AG04449 (cell line): ENCODE measurements at places on chromosomes 12 and 14.

DNA sequence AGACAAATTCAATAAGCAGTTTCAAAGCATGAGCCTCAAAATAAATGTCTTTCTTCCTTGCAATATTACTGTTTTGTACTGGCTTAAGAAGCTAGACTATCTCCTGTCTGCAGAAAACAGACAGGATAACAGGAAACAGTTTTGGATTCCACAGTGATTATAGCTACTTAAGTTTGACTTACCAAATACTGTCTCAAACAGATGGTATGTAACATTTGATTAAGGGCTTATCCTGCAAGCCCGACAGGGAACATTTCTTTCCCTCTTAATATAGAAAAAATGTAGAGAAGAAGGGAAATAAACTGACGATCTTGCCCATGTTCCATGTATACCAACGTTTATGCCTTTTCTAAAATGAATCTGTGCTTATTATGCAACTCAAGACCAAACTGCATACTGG lies 179.9 kb upstream of the EEA1 start:
- DNase-seq: peak; percentile 71

GRCh38 chr14:58104808-58105207 lies 47.2 kb downstream of the ARMH4 start:
- DNase-seq: peak; percentile 58

GRCh38 chr14:97056086-97056485 lies 258.9 kb downstream of the VRK1 start:
- no peak for DNase-seq

- no peak for DNase-seq
Measured at GRCh38 chr14:92404018-92404417, 81.1 kb downstream of the SLC24A4 start.

- DNase-seq: no peak
Measured at GRCh38 chr12:119665164-119665929, 2.6 kb upstream of the PRKAB1 start.

- DNase-seq: peak; percentile 71
Measured at GRCh38 chr12:127667131-127667685, 599.8 kb upstream of the TMEM132C start.

DNA sequence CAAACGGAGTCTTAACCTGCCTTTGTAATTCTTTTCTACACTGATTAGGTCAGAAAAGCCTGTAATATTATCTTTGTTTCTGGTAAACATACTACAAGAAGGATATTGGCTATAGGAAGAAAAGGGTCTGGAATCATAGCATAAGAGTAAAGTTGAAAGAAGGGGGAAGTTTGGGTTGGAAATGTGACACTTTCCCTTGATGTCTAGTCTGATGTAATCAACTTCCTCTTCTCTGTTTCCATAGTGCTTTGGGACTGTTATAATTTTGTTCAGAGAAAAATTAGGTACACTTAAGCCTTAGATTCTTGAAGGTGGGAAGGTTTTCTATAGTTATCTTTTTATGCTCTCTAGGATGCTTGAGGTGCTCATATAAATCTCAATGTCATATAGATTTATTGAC lies 322.2 kb downstream of the AEBP2 start:
- no peak for DNase-seq

GRCh38 chr12:57898308-57898970 lies 42.9 kb upstream of the ATP23 start:
- DNase-seq: no peak

DNA sequence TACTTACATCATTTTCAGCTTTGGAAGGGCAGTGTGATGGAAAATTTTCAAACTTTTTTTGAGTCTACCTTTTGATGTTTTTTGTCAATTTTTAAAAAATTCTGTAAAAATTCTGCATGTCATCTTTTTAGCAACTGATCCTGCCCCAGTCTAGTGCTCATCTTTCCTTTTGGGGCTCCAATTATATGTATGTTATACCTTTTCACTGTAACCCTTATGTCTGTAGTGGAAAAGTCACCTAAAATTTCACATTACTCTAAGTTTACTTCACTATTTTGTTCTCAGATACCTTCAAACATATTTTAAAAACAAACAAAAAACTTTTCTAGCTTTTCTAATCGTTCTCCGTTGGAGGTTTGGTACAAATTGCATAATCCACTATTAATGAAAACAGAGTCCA lies 32.5 kb upstream of the MYRFL start:
- DNase-seq: no peak

DNA sequence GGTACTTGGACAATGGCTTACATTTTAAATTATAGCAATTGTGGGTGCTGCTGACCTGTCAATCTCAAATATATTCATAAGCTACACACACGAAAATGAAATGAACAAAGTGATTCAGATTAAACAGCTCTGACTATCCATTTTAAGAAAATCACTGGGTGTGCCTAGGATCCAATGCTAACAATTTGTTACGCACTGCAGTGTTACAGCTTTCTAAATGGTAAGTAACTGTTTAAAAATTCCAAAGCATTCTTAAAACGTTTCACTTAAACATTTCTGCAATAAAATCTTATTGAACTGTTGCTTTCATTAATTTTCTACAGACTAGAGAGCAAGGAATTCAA lies 18.9 kb downstream of the LMO3 start:
- DNase-seq: no peak

GRCh38 chr14:23171222-23171975 lies 12.1 kb downstream of the SLC7A8 start:
- DNase-seq: no peak

DNA sequence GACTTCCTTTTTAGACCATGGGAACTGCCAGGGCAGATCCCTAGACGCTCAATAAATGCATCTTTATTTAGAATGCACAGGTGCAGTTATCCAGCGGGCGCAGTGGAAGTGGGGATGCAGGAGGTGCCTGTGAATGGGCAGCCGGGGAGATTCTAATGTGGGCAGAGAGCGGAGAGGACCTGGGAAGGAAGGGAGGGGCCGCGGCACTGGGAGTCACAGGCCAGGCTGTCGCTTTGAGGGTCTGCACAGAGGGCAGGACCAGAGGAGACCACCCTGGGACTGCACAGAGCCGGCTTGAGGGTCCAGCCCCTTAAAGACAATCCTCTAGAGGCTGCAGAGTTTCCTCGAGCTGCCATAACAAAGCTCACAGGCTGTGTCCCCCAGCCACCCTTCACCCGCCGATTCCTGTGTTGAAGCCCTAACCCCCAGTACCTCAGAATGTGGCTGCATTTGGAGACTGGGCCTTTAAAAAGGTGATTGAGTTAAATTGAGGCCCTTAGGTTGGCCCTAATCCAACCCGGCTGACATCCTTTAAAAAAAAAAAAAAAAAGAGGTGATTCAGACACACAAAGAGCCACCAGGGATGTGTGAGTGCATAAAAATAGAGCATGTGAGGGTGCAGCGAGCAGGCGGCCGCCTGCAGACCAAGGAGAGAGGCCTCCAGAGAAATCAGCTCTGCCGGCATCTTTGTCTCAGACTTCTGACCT lies 44.4 kb upstream of the PPP2R5C start:
- no peak for DNase-seq

DNA sequence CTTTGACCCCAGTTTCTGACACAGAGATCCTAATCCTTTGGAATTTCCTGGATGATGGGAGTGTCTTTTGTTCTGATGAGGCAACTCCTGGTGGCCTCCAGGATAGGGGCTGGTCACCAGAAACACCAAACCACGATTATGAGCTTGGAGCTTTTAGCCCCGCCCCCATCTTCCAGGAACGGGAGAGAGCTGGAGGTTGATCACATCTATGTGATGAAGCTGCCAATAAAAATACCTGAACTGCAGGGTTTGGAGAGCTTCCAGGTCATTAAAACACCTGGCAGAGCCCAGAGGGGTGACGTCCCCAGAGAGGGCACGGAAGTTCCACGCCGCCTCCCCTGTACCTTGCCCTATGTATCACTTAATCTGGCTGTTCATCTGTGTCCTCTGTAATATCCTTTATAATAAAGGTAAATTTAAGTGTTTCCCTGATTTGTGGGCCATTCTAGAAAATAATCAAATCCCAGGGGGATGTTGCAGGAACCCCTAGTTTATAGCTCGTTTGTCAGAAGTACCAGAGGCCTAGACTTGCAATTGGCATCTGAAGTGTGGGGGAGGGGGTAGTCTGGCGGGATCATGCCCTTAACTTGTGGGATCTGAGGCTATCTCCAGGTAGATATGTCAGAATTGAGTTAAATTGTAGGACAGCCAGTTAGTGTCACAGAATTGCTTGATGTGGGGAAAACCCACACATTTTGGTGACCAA lies 21.2 kb downstream of the APPL2 start:
- DNase-seq: no peak

- DNase-seq: no peak
Measured at GRCh38 chr14:81247271-81247766, 26.6 kb upstream of the GTF2A1 start.

DNA sequence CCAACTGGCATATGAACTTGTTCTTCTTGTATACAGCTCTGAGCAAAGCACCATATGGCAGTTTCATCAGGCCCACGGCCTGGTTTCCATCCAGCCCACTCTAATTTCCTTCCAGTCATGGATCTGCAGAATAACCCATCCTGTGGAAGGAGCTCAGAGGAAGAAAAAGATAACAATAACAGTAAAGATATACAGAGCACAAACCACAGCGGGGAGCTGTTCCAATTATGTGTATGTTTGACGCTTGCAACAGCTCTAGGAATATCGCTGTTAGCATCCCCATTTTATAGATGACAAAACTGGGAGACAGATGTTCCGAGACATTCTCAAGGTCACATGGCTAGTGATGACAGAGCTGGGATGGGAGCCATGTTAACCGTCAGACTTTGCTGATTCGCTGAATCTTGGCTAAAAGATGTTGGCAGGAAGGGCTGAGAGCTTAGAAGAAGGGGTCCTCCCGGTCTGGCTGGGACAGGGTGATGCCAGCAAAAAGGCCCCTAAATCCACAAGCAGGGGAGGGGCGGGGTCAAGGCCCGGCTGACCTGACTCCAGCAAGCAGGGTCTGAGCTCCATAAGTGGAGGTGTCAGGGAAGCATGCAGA lies 34.4 kb upstream of the CIPC start:
- DNase-seq: no peak

DNA sequence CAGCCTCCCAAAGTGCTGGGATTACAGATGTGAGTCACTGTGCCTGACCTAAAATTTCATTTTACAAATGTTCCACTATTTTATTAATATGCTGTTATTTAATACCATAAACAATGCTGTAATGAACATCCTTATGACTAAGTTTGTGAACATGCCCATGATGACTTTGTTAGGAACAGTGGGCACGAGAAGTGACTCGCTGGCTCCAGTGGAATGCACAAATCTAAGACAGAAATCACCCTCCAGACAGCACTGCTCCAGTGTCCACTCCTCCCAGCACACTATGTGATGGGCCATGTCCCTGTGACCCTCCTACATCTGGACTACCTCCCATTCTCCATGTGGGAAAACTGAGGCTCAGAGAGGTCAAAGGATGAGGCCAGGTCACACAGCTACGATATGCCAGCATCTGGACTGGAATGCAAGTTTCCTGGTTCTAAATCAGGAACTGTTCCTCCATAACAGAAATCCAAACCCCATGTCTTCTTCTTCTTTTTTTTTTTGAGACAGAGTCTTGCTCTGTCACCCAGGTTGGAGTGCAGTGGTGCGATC lies 57.9 kb downstream of the GPR68 start:
- no peak for DNase-seq

GRCh38 chr12:42677461-42677860 lies 87.9 kb upstream of the PRICKLE1 start:
- no peak for DNase-seq

GRCh38 chr14:101191101-101191720 lies 287.7 kb upstream of the RTL1 start:
- DNase-seq: no peak

DNA sequence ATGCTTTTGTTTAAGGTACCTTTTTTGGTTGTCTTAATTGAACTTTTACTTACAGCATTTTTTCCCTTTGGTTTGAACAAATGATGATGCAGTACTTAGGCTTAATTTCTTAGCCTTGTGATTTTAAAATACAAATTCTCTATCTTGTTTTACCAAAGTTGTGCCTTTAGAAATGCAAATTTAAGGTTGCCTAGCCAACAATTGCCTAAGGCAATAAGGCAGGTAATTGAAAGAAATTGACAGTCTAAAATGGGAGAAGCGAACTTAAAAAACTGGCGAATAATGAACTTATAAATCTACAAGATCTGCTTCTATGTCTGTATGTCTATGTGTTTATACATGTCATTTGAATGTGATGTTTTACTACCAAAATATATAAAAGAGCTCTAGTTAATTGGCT lies 23.6 kb upstream of the CD69 start:
- DNase-seq: no peak

DNA sequence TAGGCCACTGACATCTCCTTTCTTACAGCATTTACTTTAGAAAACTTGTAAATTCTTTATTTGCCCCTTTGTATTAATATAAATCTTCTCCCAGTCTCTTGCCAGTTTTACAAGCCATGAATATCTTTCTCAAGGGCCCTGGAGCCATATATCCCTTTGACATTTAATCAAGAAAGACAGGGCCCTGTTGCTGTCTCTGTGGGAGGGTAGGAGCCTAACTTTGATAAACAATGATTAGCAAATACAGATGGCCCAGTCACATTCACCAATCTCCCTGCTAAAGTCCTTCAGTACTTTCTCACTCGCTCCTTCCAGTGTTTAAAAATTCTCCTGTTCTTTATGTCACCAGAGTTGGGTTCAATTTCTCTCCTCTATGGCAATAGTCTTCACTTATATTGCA lies 479.8 kb upstream of the USP15 start:
- DNase-seq: no peak

- no peak for DNase-seq
Measured at GRCh38 chr14:22602862-22603261, 4.8 kb downstream of the ABHD4 start.

- no peak for DNase-seq
Measured at GRCh38 chr12:105264771-105265170, 28.8 kb upstream of the APPL2 start.

- DNase-seq: no peak
Measured at GRCh38 chr12:114404926-114405518, 922 bp downstream of the TBX5 start.

- no peak for DNase-seq
Measured at GRCh38 chr14:28163233-28163632, 603.4 kb upstream of the FOXG1 start.

DNA sequence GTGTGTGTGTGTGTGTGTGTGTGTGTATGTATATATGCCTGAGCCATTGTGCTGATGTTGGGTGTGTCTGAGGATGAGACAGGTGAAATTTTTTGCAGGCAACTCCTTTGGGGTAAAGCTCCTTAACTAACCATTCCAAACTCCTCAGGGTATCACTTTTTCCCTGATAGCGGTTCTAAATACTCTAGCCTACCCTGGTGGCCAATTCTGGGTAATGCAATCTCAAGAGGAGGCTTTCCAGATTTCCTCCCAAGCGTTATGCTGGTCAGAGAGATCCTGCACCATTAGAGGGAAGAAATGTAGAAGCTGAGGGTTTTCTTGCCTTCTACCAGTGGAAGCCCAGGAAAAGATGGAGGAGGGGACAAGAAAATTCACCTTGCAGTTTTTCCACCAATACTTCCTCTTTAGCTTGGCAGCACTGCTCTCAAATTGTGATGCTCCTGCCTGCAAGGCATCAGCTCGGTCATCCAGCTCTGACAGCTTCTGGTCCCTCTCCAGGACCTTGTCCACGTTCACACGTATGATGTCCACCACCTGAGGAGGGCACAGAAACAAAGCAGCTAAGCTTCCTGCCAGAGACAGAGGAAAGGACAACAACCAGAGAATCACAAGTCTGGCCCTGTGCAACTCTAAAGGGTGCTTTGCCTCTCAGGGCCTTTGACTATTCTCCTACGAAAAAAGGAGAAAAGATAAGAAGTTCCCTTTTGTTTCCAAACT lies 4.9 kb downstream of the VAMP1 start:
- DNase-seq: no peak
